ENCODE measurements at places on chromosomes 6 and 20.

DNA sequence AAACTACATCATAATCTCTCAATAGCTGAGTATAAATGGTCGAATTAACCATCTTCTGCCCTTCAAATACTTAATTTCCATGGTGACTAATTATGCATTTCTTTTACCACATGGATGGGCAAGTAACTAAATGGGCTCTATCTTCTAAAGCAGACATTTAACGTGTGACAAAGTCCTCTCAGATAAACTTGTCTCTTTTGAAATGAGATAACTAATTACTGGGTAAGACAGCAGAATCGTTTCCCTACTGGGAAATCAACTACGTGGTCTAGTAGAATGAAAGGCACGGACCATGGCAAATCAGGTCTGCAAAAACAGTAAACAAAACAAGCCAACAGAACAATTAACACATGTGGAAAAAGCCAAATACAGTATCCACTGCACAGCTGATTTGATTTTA lies 137.7 kb downstream of the BACH2 start:
- no peak for DNase-seq

DNA sequence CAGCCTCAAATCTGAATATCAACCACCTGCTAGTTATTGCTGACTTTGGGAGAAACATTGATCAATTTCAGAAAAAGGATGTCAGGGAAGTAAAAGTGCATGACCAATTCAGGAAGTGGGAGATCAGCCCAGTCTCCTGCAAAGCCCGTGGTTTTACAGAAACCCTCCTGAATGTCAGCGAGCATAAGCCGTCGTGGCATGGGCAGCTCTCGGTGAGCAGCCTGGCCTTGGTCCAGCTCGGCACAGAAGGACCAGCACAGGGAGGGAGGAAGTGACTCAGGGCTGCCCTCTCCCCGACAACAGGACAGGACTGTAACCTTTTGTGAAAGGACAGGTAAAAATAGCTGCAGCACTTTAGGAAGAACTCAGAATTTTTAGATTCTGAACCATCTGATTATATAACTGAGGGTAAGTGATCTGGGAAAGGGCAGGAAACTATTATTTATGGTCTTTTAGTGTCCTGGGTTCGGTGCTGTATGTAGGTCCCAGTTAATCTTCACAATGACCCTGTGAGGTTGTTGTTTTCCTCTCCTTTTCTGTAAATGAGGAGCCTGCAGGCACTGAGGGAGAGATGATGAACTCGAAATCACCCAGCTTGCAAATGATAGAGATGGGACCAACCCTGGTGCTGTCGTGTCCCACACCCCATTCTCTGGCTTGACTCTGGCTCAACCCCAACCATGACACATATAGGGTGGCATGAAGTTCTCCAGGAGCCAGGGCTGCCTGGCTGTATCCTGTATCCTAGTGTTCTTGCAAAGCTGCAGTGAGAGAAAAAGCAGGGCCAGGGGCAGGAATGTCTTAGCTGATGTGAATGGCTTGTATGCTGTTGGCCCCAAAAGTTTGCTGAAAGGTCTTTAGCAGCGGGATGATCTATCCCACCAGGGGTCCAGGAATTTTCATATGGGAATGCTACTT lies 37.6 kb downstream of the NRN1 start:
- DNase-seq, result peak; percentile 1

DNA sequence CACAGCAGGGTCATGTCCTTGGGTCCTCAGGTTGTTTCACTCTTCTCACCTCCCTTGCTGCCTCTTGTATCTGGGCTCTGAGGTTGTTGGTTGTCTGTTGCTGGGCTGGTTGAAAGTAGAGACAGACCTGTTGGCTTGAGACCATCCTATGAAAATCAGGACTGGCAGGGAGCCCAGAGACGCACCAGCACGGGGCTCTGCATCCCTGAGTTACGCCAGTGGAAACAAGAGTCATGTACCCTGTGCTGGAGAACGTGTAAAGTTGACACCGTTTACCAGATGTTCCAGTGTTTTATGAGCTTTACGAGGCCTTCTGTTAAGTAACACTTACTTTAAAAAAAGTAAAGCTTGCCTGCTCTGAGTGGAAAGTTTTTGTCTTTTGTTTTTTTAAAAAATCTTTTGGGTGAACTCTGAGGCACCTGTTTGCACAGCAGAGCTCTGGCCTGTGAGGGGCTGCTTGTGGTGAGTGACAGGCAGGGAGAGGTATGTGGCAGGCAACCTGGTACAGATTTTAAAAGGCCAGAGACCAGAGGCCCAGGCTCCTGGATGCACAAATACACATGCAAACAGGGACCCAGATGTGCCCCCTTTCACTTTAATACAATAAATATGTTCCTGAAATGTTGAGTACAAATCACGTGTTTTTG lies 260.0 kb upstream of the SUPT3H start:
- no peak for DNase-seq

DNA sequence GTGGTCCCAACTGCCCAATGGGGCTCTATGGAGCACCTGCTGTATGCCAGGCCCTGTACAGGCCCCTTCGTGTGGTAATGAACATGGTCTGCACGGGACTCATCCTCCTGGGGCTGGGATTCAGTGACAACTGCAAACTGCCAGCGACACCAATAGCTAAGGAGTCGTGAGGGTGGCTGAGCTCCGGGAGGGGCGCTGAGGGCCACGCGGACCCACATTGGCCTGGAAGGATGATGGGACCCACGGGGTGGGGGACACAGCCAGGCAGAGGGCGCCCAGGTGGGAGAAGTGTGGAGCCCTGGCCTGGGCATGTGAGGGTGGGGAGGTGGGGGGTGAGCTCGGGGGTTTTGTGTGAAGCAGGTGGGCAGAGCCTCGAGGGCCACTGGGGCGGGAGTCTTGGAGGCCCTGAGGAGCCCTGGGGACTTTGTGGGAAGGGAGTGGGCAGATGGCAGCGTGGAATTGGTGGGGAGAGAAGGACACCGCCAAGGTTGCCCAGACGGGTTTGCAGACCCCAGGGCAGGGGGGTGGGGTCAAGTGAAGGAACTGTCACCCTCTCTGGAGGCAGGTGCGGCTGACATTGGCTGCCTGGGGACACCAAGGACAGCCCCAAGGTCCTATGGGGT lies 22.5 kb downstream of the GATA5 start:
- no peak for DNase-seq

GRCh38 chr20:35088231-35089145 lies 4.1 kb downstream of the TRPC4AP start:
- DNase-seq, result peak; percentile 50

DNA sequence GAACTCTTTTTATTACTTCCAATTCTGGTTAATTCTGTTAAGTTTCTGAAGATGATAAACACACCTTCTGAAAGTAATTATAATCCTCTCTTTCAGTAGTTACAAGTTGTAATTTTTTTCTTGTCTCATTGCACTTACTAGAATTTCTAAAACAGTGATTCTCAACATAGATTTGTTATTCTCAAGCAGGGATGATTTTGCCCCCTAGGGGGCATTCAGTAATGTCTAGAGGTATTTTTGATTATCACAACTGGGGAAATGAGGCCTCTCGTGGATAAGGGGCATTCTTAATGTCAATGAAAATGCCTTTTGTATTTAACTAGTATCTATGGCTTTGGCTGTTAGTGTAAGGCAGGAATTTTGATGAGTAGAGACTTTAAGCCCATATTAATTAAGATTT lies 39.4 kb upstream of the MAFB start:
- no peak for DNase-seq

GRCh38 chr6:11702500-11703130 lies 76.0 kb downstream of the ADTRP start:
- DNase-seq, result peak; percentile 17

GRCh38 chr6:3744211-3744900 lies 7.2 kb downstream of the PXDC1 start:
- no peak for DNase-seq

- DNase-seq, result no peak
These were observed 88.3 kb downstream of the CDYL start for GRCh38 chr6:4864519-4864918.

GRCh38 chr20:21322921-21323331 lies 19.8 kb downstream of the XRN2 start:
- no peak for DNase-seq

DNA sequence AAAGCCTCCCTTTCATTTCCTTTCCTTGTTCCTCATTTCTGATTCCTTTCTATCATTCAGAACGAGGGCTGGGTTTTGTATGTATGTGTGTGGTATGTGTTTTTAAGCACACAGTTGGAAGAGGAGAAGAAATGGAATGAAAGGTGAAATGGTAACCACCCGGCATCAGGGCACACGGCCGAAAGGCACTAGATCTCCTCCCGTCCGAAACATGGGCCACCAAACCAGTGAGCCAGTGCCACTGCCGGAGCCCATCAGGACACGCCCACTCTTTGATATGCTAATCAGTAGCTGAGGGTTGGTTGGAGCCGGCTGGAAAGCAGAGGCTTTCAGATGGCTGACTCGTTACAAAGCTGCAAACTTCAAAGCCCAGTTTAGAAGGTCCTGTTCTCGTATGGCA lies 228.6 kb upstream of the JARID2 start:
- DNase-seq, result peak; percentile 33

GRCh38 chr6:123570813-123571684 lies 65.7 kb downstream of the TRDN start:
- DNase-seq, result no peak

GRCh38 chr6:142802124-142802523 lies 142.9 kb downstream of the HIVEP2 start:
- peak; percentile 85 for DNase-seq

DNA sequence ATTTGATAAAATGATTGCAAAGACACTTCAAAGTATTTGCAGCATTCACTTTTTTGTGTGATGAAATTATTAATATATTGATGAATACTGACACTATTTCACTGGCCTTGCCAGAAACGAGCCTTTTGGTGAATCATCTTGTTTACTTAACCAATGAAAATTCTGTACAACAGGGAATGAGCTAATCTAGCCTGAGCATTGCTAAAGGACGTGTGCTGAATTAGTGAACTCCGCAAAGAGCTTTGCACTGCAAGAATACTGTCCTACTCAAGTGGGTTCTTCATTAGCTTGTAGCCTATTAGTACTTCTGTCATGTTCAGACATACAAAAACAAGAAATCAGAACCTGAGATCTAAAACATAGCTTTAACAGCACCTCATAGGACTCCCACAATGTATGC lies 172.0 kb upstream of the NRSN1 start:
- DNase-seq, result no peak

DNA sequence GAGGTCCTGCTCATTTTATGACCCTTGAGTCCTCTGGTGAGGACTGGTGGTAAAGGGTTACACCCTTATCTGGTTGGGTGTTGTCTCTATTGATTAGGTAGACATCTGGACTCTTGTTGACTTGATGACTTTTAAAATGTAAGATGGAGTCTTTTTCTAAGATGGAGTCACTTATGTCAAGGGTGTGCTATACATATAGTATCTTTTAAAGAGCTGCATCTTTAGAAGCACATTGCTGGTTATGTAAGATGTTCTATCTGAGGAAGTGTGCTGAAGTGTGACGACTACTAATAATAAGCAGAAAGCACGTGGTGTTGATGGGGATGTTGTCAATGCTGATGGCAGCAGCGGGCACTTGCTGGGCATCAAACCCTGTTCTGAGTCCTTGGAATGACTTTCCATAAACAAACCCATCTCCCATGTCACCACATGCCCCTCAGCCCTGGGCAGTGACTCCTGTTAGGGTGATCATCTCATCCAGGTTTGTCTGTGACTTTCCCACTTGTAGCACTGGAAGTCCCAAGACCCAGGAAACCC lies 229.6 kb downstream of the EYA2 start:
- no peak for DNase-seq

GRCh38 chr6:13407709-13408695 lies 79.4 kb downstream of the GFOD1 start:
- DNase-seq, result peak; percentile 87

- DNase-seq, result no peak
These were observed 37.8 kb upstream of the MARCKS start for GRCh38 chr6:113819169-113819830.

- DNase-seq, result no peak
These were observed 345.6 kb downstream of the CDC5L start for GRCh38 chr6:44733126-44733525.

DNA sequence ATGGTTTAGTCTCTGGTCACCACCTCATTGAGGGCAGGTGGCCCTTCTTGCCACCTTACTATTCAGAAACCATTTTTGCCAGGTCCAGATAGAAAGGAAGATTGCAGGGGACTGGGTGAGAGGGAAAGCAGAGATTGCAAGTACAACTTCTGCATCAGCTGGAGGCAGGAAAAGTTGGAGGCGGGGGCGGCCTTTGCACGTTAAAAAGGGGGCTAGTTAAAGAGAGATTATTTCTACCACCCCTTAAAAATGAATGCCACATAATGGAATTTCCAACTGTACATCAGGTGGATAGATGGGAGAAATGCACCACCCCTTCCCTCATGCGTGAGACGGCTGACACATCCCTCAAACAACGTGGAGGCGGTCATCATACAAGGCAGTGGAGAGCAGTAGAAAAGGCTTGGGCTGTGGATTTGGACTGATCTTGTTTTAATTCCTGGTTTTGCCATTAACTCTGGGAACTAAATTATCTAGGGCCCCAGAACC lies 95.4 kb upstream of the CNKSR3 start:
- no peak for DNase-seq

GRCh38 chr6:167856999-167857660 lies 30.4 kb downstream of the AFDN start:
- DNase-seq, result no peak

- peak; percentile 55 for DNase-seq
These were observed 187.5 kb upstream of the PDE10A start for GRCh38 chr6:165850434-165851019.

GRCh38 chr6:71349395-71349794 lies 60.8 kb downstream of the OGFRL1 start:
- DNase-seq, result peak; percentile 78

DNA sequence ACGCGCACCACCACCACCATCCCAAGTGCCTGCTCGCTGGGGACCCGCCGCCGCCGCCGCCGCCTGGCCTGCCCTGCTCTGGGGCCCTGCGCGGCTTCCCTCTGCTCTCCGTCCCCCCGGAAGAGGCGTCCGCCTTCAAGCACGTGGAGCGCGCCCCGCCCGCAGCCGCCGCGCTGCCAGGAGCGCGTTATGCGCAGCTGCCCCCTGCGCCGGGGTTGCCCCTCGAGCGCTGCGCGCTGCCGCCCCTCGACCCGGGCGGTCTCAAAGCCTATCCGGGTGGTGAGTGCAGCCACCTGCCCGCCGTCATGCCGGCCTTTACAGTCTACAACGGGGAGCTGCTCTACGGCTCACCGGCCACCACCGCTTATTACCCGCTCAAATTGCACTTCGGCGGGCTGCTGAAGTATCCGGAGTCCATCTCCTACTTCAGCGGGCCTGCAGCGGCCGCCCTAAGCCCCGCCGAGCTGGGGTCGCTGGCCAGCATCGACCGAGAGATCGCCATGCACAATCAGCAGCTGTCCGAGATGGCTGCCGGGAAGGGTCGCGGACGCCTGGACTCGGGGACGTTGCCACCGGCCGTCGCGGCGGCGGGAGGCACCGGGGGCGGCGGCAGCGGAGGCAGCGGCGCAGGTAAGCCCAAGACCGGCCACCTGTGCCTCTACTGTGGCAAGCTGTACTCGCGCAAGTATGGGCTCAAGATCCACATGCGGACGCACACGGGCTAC lies 7.2 kb downstream of the PRDM13 start:
- DNase-seq, result no peak

GRCh38 chr6:15351631-15352030 lies 105.8 kb downstream of the JARID2 start:
- peak; percentile 64 for DNase-seq

All from adipocyte (in vitro differentiated cells).